ENCODE measurements at places on chromosomes 6 and 20. TPM values are rescaled to one million over a fixed set of nuclear protein-coding genes. Genes with fewer than 3 reads are reported as not detected.

- DNase-seq, result peak; percentile 18
These were observed at the start of gene CCN2 for GRCh38 chr6:131950767-131951575. Gene CCN2 (minus strand): TSS chr6:131951372. CDS start chr6:131951172, 200 bp downstream.

The LY6G5B gene
- total RNA-seq, result 7.8 TPM

DNA sequence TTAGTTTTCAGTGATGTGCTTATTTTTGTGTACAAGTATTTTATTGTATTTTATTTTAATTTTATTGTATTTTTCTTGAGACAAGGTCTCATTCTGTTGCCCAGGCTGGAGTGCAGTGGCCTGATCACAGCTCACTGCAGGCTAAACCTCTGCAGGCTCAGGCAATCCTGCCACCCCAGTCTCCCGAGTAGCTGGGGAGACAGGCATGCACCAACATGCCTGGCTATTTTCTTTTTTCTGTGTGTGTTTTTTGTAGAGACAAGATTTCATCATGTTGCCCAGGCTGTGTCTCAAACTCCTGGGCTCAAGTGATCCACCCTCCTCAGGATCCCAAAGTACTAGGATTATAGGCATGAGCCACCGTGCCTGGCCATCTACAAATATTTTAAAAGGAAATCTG is 146.3 kb downstream of the MANEA start:
- DNase-seq, result no peak

The KCNK5 gene
- total RNA-seq, result 18.6 TPM

- DNase-seq, result no peak
These were observed 8.8 kb downstream of the GATA5 start for GRCh38 chr20:62466806-62467537.

Measured in hematopoietic multipotent progenitor cell (in vitro differentiated cells).